ENCODE measurements at places on chromosomes 16 and 17.

DNA sequence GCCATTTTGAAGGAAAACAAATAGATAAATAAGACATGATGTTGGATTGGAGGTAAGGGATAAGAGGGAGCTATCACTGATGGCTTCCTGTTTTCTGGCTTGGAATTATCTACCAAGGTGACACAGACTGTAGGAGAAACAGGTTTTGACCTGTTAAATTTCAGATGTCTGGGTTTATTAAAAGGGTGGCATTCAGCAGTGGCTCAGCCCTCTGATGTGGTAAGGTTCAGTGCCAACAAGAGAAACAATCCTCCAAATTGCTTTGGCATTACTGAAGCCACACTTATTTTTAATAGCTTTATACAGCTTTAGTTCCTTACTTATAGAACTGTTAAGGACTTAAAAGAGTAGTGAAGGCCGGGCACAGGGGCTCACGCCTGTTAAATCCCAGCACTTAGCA is 37.0 kb upstream of the AKAP1 start:
- no peak for DNase-seq

GRCh38 chr17:50844117-50844700 is 8.8 kb downstream of the WFIKKN2 start:
- DNase-seq = peak; percentile 52

DNA sequence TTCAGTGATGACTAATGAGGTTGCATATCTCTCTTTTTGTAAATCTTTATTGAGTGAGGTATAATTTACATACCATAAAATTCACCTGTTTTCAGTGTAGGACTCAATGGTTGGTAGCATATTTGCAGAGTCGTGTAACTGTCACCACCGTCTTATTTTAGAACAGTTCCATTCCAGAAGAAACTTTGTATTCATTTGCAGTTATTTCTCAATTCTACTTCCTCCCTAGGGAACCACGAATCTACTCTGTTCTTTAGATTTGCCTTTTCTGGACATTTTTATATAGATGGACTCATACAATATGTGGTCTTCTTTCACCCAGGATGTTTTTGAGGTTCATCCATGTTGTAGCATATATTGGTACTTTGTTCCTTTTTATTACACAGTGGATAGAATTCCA is 3.7 kb downstream of the FTO start:
- no peak for DNase-seq

DNA sequence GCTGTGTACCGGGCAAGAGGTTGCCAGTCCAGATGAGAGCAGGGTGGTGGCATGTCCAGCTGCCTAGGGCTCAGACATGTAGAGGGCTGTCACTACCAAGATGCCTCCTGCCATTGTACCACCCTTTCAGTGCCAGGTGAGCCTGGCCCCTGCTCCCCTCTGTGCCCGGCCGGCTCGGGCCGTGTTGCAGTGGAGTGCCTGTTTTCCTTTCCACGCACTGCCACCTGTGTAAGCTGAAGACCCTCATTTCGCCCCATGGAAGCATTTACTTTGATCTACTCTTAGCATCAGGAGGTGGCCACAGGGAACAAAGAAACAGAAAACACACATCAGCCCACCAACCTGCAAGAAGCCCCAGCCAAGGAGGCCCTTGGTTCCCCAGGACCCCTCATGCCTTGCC is 4.6 kb upstream of the RBFOX3 start:
- DNase-seq = no peak

- no peak for DNase-seq
Measured at GRCh38 chr17:53100126-53100525, 722.6 kb upstream of the KIF2B start.

DNA sequence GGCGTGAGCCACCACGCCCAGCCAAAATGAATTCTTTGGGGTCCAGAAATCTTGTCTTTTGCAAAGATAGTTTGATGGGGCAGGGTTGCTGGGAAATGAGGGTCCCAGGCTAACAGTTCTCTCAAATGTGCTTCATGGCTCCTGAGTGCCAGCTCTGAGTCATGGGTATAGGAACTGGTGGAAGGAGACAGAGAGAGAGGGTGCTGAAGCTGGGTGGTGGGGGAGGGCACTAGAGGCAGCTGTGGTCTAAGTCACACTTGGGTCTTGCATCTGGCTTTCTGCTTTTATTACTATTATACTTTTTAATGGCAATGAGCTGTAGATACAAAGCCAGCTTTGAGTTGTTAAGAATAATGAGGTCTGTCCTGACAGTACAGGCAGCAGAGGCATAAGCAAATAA is 54.6 kb downstream of the PRKCA start:
- DNase-seq = no peak

DNA sequence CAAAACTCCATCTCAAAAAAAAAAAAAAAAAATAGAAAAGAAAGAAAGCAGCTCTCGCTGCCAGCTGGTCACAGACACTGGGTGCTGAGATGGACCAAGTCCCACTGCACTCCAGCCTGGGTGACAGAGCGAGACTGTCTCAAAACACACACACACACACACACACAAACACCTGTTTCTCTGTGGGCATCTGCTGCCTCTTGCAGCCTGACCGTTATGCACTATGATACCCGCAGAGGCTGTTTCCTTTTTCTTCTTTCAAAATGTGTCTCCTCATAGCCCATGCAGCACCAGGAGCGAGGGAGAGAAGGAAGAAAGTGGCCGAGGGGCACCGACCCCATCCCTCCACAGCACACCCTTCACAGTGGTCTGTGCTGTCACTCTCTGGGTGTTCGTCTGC is 36.9 kb upstream of the KLHDC4 start:
- DNase-seq = no peak

- no peak for DNase-seq
Measured at GRCh38 chr16:77467821-77468335, 33.0 kb upstream of the ADAMTS18 start.

GRCh38 chr17:51608251-51608933 is 348.0 kb downstream of the UTP18 start:
- no peak for DNase-seq

GRCh38 chr17:4788807-4789700 is at the start of gene GLTPD2:
TSS of gene GLTPD2 (plus strand) at chr17:4788964. CDS start at chr17:4789012, 48 bp downstream.
- DNase-seq = peak; percentile 74

- DNase-seq = no peak
Measured at GRCh38 chr16:10519297-10519696, 61.1 kb downstream of the EMP2 start.

- no peak for DNase-seq
Measured at GRCh38 chr17:27226611-27227230, 67.2 kb upstream of the WSB1 start.

DNA sequence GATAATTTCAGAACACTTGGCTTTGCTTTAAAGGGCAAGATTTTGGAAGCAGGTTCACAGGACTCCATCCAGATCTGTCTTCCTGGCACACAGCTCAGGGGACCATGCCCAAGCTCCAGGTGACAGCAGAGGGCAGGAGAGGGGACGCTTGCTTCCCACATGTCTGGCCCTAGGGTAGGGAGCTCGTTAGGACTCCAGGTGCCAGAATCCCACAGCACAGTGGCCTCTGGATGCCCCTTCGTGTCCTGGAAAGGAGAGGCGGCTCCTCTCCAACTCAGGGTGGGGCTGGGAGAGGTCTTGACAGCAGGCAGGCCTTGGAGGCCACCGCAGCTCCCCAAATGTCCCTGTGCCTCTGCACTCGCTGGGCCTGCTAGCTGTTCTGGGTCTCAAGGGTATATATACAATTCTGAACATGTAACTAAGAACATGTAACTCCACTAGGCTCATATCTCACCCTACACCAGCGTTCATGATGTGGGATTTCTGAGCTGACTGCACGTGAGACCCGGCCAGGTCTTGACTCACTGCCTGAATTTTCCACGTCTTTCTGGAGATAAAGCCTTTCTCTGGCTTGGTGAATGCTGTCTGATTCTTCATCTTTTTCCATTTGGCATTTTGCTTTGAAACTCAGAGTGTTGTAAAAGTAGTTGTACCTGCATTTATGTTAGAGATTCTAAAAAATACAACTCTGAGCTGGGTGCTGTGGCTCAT is 52.8 kb downstream of the MARCHF10 start:
- DNase-seq = no peak

GRCh38 chr17:30956764-30957374 is 14.0 kb upstream of the RNF135 start:
- no peak for DNase-seq

GRCh38 chr16:566475-567372 is at the start of gene NHLRC4:
TSS of gene NHLRC4 (plus strand) at chr16:567005. CDS start at chr16:568048, 1,043 bp downstream.
- DNase-seq = no peak

DNA sequence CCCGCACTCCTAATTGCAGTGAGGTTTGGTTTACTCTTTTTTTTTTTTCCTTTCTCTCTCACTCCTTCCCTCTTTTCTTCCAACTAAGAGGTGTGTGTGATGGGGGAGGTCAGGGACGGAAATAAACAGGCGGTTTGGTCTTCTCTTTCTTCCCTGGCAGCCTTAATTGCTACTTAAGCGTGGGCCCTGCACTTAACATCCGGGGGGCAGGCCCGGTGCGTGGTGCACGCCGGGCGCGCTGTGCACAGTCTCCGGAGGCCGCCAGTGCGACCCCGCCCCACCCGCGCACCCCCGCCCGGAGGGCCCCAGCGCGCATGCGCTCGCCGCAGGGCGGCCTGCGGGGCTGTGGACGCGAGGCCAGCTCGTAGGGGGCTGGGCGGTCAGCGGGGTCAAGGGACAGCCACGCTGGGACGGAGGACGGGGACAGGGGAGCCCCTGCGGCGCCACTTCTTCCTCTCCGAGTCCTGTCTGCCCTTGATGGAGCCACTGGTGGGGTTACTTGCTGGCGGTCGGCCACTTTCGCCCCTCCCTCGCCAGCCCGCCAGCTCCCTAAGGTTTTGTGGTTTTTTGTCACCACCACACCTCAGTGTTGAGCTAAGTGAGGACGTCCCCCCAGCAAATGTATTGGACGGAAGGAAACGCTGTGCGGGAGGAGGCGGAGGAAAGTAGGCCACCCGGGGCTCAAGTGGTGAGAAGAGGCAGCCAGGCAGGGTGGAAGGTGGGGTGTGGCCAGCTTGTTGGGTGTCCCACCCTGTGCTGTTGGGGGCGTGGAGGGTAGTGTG is 120.9 kb downstream of the MRM1 start:
- peak; percentile 91 for DNase-seq

- DNase-seq = no peak
Measured at GRCh38 chr17:50157891-50158290, 7.4 kb upstream of the PPP1R9B start.

DNA sequence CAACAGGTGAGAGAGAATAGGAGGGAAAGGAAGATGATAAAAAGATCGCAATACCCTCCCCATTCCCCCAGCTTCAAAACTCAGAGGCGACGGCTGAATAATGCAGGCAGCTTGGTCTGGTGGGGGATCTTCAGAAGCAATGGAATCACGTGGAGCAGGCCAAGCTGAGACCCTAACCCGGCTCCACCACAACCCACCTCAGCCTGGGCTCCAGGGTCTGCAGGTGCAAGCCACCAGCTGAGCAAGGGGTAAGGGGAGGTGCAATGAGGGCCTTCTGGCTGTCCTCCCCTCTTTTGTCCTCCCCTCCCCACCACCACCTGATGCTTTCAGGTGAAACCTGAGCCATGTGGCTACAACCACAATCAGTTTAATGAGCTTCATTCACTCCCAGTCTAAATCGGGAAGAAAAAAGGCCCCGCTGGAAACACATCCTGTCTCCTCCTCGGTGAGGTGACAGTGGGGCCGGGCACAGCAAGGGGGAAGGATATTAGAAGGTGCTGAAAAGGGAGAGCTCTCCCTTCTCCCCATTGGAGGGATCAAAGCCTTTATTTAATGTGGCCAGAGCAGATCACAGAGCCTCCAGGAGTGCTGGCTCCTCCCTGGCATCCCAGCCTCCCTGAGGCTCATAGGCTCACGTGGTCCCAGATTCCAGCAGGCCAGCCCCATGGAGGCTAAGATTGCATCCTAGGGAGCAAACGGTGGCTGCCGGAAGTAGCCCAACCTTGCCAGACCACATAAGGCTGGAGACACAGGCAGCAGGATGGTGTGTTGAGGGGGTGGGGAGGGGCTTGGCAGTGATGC is 261.0 kb downstream of the SOX9 start:
- DNase-seq = peak; percentile 60

DNA sequence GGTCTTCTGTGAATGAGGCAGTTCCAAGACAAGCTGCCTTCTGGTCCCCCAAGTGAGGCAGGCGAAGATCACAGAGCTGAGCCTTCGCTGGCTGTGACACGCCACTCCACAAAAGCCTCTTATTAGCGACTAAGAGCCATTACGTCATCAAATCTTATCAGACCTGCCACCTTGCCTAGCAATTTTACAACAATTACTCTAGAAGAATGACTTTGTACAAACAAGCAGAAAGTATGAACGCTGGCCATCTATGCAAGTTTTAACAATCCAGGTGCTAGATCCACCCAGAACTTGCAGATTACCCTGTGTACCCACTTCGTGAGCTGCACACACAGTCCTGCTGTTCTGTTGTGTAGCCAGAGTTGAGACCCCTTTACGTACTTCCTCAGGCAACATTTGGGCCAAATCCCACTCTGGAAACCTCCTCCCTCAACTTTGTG is 3.8 kb upstream of the ICAM2 start:
- no peak for DNase-seq

GRCh38 chr17:31574458-31574857 is 183.0 kb downstream of the RAB11FIP4 start:
- no peak for DNase-seq

- DNase-seq = no peak
Measured at GRCh38 chr17:15890279-15890892, 54.5 kb upstream of the ADORA2B start.

DNA sequence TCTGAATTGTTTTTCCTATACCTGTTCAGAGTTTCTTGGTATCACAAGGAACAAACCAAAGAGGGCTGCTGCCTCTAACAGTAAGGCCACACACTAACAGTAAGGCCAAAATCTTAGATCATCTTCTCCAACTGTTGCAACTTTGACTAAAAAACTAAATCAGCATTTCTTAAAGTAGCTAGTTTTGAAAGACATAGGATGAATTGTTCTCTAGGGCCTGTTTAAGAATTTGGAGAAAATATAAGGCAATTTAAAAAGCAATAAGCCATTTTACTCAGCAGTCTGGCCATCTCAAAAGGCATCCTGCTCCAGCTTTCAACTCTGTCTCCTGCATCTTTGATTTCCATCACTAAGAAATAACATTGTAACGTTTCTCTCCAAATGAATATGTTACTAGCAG is 105.0 kb upstream of the MON1B start:
- no peak for DNase-seq

GRCh38 chr16:81542609-81543570 is 98.3 kb downstream of the CMIP start:
- no peak for DNase-seq

DNA sequence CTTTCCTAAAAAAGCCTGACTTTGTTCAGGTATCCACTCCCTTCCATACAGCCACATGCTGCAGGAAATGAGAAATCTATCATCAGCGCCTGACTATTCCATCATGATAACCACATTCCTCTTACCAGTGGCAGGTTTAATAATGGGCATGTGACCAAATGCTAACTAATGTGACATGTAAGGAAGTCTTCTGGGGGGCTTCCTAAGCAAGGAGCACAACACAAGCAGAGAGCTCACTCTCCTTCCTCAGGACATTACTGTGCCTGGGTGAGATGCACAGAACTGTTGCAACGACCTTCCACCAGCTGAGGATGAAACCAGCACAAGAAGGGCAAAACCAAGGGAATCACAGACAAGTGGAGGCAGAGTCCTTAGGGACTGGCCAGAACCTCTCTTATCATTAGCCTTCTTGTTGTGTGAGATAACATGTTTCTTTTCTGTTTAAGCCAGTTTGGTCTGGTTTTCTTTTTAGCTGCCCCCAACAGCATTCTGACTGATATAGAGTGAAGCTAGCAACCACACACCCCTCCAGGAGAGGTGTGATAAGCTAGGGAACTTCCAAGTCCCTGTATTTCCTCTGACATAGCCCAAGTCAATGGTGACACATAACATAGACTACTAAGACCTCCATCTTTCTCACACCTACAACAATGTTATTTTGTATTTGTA is 16.9 kb downstream of the MYO1D start:
- DNase-seq = no peak
